ENCODE measurements at places on chromosomes 11 and 22.

DNA sequence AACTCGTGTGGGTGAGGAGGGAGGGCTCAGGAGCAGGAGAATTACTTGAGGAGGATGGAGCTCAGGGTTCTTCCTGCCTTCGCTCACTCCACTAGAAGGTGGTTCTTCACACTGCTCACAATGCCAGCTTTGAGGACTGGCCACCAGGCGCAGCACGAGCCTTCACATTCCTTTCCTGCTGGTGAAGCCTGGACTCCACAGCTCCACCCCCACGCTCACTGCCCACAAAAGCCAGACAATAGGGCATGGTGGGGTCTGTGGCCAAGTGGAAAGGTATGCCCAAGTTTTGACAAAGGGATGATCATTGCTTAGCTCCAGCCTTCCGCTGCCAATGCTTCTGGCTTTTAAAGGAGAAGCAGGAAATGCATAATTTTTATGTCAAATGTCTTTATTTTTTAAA lies 58.0 kb upstream of the FADD start:
- DNase-seq = no peak

DNA sequence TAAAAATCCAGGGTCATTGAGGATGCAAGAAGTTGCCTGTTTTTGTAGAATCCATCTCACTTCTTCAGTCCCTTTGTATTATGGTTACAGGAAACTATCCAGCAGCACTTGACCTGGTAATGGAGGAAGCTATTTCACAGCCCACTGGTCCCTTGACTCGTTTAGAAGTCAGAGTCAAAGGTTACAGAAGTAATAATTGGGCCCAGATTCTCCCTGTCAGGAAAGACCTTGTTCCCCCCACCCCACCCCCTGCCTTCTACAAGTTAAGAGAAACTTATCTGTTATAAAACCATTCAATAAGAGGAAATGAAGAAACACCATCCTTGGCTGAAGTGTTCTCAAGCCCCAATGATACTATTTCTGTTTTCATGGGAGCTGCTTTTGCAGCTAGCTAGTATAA lies 65.8 kb downstream of the CSTPP1 start:
- DNase-seq = no peak

DNA sequence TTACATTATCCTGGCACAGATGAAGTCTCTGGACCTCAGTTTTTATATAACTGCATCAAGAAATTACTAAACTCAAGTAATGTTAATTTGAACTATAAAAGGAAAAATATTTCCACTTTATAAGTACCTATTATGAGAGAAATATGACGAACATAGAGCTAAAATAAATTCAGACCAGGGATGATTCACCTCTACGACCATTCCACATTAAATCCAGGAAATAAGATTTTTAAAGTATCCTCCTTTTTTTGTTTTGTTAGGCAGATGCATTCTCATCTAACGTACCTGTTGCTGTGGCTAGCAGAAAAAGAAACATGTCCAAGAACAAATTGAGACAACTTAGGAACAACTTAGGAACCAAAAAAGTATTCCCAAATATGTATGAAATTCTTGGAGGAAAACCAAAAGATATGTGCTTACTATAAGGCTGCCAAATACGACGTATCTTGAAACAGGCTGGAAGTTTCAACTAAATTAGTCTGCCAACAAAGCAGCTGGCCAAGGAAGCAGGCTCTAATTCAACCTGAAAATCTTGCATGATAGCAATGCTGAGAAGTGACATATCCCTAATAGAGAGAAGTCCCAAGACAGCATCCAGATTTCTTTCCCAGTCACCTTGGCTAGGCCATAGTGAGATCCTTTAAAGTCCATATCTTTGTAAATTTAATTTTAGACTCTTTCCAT lies 15.7 kb downstream of the SPTY2D1 start:
- DNase-seq = peak; percentile 27

DNA sequence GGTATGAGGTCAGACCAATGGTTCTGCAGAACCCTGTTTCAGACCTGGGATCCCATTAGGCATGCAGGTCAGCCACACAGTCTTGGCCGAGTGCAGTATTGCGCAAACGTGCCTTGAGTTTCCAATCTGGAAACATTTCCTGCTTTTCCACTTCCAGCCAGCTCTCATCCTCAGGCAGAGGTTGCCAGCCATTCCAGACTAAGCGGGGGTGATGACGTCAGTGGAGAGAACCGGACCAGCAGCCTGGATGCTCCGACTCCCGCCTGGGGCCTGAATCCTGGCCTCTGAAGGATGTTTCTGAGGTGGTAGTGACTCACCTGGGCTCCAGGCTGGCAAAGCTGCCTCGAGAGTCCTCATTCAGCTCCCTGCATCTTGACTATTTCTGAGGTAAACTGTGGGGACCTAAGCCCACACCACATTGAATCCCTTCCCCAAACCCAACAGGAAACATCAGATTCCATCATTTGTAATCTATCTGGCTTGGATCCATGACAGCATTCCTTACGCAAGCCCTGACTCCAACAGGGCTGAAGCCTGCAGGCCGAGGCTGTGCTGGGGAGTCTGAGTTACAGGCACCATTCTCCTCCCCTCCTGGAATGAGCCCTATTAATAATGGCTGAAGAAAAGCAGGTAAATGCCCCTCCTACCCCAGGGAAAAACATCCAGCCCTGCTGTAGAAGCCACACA lies 83.0 kb downstream of the ABTB2 start:
- peak; percentile 85 for DNase-seq

DNA sequence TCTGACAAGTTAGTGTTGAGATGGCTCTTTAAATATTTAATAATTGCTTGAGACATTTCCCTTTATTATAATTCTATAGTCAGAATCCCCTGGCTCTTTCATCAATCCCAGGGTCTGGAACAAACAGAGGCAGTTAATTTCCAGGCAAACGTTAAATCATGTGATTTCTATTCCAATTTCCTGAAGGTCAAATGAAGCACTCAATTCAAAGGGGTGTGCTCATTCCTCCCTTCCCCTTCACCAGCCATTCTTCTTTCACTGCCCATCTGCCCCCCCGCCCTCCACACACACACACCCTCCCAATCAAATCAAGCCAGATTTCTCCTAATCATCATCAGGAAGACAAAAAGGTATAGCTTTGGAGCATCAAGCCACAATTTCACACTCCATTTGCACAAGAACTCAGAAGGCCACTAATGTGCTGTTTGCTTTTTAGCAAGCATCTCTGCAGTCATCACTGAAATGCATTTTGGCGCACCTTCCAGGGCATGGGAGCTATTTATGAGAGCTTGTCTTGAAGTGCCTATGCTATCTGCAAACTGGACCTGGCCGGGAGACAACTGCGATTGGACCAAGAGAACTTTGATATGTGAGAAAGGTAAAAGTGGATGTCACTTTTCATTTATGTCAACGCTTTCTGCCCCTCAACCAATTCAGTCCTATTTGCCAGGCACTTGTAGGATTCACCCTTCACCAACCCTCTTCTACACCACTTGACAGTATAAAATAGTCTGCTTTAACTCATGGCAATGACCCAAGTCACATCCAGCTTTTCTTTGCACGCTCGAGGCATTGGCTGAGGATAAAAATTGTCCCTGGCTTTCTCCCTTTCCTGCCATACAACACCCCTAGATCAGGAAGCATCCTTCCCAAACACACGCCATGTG lies 315.1 kb upstream of the API5 start:
- DNase-seq = no peak

- no peak for DNase-seq
These were observed 125.5 kb downstream of the FBXO7 start for GRCh38 chr22:32600147-32600546.

DNA sequence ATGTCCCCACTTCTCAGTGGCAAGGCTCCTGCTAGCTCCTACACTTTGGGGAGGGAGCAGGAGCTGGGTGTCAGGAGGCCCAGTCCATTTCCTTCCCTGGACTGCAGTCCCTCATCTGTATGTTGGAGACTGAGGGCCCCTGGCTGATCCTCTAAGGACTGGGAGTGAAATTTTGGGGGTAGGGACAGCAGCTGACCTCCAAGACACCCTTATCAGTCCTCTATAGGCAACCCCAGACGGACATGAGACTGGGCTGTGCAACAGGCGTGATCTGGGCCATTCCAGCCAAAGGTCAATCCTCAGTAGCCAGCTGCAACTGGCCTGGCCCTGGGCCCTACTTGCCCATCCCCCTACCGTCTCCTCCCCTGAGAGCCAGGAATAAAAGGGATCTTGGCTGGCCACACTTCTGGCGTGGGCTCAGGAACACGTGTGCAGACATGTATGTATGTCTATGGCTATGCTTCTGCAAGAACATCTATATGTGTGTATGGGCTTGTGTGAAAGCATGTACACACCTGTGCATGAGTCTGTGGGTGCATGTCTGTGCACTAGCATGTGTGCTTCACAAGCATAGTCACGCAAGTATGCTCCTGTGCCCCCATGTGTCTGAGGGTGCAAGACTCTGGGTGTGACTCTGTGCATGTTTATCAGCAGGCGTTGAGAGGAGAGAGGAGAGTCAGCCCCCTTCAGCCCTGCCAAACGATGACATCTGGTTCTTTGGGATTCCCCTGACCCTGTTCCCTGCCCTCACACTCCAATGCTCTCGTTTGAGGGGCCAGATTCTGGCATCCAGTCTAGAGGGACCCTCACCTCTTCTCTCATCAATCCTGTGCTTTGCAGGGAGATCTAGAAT lies 24.6 kb upstream of the DGAT2 start:
- DNase-seq = no peak

GRCh38 chr11:22478169-22478568 lies 140.0 kb downstream of the SLC17A6 start:
- no peak for DNase-seq

DNA sequence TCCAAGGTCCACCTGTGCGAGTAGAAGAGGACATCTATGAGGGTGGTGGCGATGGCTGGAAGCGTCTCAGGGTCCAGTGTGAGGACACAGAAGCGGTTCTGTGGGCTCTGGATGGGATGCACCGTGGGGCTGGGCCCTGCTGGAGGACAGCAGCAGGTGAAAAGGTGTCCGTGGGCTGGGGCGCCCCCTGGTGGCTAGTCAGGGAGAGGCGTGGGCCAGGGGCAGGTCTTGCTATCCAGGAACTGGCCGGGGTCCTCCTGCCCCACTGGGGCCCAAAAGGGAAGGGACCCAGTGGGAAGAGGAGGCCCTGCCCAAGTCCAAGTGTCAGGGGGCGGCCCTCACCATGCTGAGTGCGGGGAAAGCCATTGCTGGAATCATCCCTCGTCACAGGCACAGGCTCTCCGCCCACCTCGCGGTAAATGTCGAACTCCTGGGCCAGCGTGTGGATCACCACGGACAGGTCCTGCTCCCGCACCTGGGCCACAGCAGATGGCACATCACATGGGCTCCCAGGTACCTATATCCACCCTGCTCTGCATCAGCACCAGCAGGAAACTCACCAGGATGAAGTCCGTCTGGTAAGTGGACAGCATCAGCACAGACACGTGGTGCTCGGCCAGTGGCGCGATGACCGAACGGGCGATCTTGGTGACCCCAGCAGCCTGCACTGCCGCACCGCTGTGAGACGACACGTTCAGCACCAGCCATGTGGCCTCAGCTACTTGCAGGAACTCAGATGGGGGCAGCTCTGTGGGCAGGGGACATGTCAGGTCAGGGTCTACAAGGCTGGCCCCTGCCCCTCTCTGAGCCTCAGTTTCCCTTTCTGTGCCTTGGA lies 2.3 kb downstream of the CASTOR1 start:
- DNase-seq = peak; percentile 84
